ENCODE measurements at places on chromosomes 11 and 22.

DNA sequence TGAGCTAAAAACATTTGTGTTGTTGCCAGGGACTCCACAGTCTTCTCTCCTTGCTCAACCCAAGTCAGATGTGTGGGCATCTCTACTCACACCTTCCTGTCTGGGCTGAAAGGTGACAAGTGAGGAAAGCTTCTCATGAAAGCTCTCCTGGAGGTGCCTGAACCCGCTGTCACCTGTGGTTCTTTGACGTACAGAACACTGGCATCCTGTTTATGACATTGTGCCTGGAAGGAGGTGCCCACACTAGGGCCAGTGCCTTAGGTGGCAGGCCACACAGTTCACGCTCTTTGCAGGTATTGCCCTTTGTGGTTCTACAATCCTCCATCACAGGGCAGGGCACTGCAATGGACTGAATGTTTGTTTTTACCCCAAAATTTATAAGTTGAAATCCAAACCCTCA is 108.5 kb downstream of the CD44 start:
- H3K27me3 ChIP-seq = no peaks in the 10 kb centered on the region
- H3K4me1 ChIP-seq = peaks cover 13% of the 10 kb centered on the region
- no peak overlapping the region for H3K4me3 ChIP-seq
- no peak overlapping the region for H3K27ac ChIP-seq
- DNase-seq = no peak
- no peaks in the 10 kb centered on the region for H3K36me3 ChIP-seq

- DNase-seq = no peak
- H3K27me3 ChIP-seq = no peaks in the 10 kb centered on the region
- peaks cover 24% of the 10 kb centered on the region for H3K36me3 ChIP-seq
- peak overlapping the region; percentile 98 for H3K27ac ChIP-seq
- H3K4me3 ChIP-seq = no peak overlapping the region
Observed at GRCh38 chr11:68014947-68015447, 4.9 kb downstream of the ALDH3B1 start.

GRCh38 chr22:49462795-49463194 is 364.9 kb downstream of the BRD1 start:
- H3K4me3 ChIP-seq = no peak overlapping the region
- H3K36me3 ChIP-seq = no peaks in the 10 kb centered on the region
- no peak overlapping the region for H3K27ac ChIP-seq
- no peaks in the 10 kb centered on the region for H3K27me3 ChIP-seq

DNA sequence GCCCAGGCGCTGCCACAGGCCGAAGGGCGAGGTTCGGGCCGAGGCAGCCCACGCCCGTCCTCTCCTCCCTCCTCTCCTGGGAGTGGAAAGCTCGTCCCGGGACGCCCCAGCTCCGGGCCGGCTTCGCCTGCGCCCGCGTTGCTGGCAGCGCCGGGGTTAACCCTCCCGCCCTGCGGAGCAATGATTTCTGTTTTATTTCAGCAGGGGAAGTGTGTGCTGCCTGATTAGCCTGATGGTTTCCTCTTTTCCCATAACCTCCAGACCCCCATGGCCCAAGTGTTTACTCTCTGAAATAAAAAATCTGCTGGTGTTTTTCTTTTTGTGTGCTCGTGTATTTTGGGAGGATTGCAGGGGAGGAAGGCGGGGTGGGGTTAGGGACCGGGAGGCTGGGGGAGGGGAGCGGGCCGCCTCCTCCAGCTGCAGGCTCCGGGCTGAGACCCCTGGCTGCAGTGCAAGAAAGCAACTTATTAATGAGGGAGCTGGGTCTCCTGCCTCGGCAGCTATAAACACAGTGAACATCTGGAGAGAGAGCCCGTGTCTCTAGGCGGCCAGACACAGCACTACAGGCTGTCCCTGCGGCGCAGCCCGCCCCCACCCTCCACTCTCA is 38.6 kb downstream of the ETS1 start:
- H3K4me3 ChIP-seq = no peak overlapping the region
- H3K36me3 ChIP-seq = no peaks in the 10 kb centered on the region
- no peaks in the 10 kb centered on the region for H3K4me1 ChIP-seq

DNA sequence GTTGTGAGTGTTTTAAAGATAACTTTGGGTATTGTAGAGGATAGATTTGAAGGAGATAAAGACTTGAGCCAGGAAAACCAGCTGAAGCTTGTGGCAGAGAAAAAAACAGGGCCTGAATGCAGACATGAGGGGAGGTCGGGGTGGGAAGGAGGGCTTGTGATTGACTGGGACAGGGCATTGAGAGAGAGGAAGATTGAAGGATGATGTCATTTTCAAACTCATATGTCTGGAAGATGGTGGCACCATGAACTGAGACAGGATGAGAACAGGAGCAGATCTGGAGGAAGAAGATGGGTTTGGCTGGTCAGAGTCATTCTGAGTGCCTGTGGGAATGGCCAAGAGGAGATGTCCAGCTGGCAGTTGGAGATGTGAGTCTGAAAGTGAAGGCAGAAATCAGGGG is 14.7 kb downstream of the CSNK2A3 start:
- no peak for DNase-seq
- H3K27ac ChIP-seq = no peak overlapping the region
- no peaks in the 10 kb centered on the region for H3K4me1 ChIP-seq
- H3K36me3 ChIP-seq = no peaks in the 10 kb centered on the region
- H3K4me3 ChIP-seq = no peak overlapping the region

- H3K27me3 ChIP-seq = no peaks in the 10 kb centered on the region
- H3K27ac ChIP-seq = no peak overlapping the region
- H3K4me1 ChIP-seq = peaks cover 10% of the 10 kb centered on the region
Observed at GRCh38 chr11:6303661-6304060, 16.6 kb downstream of the CAVIN3 start.

GRCh38 chr11:128359515-128359914 is 227.8 kb downstream of the ETS1 start:
- H3K27ac ChIP-seq = peak overlapping the region; percentile 83
- no peaks in the 10 kb centered on the region for H3K36me3 ChIP-seq

DNA sequence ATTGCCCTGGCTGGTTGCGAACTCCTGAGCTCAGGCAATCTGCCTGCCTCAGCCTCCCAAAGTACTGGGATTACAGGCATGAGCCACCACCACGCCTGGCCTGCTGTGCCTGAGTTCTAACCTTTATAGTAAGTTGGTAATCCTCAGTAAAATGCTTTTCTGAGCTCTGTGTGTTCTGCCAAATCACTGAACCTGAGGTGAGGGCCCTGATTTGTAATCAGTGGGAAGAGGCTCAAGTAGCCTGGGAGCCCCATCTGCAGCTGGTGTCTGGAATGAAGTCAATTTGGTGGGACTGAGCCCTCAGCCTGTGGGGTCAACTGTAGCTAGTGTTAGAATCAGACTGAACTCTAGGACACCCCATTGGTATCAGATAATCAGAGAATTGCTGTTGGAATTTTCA is 72.6 kb upstream of the PARVG start:
- no peak overlapping the region for H3K4me3 ChIP-seq
- no peaks in the 10 kb centered on the region for H3K36me3 ChIP-seq
- H3K4me1 ChIP-seq = no peaks in the 10 kb centered on the region
- H3K27ac ChIP-seq = no peak overlapping the region
- H3K27me3 ChIP-seq = no peaks in the 10 kb centered on the region

DNA sequence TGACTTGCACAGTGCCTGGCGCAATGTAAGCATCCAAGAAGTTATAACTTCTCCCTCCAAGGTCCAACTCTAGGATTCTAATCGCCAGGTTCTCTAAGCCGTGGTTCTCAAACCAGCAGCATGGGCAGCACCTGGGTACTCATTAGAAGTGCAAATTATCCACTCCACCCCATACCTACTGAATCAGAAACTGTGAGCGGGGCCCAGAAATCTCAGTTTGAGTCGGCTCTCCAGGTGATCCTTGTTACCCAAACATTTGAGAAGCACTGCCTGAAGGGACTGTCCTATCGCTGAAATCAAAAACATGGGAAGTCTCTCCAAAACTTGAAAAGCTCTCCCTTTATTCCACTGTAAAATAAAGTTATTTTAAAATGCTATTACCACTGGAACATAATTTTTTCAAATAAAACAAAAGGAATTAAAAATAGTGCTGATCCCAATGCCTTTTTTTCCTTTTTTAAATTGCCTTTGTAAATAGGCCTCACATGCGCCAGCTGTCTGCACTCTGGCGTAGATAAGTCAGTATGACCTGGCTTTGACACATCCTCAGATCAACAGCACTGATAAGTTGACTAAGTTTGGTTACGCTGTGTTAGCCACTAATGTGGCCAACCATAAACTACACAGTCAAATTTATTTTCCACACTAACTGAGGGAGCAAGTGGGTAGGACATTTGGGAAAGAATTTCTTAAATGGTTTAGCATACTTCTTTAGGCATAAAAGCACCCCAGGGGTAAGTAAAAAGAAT is 8.4 kb upstream of the CTR9 start:
- no peak for DNase-seq
- H3K36me3 ChIP-seq = no peaks in the 10 kb centered on the region

DNA sequence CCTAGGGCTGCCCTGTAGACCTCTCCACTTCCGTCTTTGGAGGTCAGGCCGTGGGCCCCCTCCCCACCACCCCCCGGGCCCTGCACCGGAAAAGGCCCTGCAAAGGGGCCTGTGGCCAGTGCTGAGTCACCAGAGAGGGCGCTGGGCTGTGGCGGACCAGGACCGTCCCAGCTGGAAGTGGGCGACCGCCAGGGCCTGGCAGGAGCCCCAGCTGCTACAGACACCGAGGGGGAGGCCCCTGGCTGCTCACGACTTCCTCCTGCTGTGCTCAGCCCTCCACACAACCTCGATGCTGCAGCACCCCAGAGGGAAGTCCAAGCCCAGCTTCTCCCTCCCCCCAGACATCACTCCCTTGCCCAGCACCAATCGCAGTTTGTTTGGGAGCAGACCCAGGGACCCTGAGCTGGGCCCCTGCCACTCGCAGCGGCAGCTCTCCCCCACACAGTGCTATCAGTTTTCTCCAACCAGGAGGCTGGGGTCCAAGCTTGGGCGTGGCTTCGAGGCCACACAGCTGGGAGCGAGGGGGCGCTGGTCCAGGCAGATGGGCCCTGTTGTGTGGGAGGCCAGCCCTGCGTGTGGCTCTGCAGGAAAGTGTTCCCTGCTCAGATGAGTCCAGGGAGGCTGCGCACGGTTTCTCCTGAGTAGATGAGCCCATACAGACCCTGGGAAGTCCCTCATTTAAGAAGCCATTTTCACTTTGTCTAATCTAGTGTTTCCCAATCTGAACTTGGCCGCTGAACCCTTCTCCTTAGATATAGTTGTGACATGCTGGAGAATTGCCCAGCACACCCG is 5.6 kb upstream of the SH3BP1 start:
- H3K4me1 ChIP-seq = peaks cover 28% of the 10 kb centered on the region
- peaks cover 17% of the 10 kb centered on the region for H3K36me3 ChIP-seq
- H3K27me3 ChIP-seq = no peaks in the 10 kb centered on the region
- peak overlapping the region; percentile 62 for H3K27ac ChIP-seq
- DNase-seq = peak; percentile 75

- no peak overlapping the region for H3K4me3 ChIP-seq
- no peak for DNase-seq
- no peaks in the 10 kb centered on the region for H3K36me3 ChIP-seq
- no peak overlapping the region for H3K27ac ChIP-seq
Observed at GRCh38 chr11:131204282-131204681, 166.1 kb upstream of the NTM start.

DNA sequence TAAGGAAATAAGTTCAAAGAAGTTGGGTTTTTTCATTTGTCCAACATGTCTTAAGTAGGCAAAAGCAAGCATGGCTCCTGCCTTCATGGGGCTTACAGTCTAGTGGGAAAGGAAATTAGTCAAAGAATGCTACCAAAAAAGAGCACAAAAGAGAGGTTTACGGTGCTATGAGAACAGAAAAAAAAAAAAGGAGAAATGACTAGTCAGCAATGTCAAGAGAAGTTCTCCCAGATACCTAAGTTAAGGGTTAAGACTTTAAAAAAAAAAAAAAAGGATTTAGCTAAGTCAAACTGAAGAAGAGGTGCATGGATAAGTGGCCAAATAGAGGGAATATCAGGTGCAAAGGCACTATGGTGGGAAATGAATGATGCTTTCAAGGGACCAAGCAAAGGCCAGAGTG is 29.3 kb downstream of the SERGEF start:
- H3K4me1 ChIP-seq = no peaks in the 10 kb centered on the region
- no peaks in the 10 kb centered on the region for H3K27me3 ChIP-seq
- H3K36me3 ChIP-seq = peaks cover 4% of the 10 kb centered on the region
- no peak for DNase-seq
- H3K27ac ChIP-seq = no peak overlapping the region

- DNase-seq = no peak
- peaks cover 35% of the 10 kb centered on the region for H3K27me3 ChIP-seq
- no peak overlapping the region for H3K4me3 ChIP-seq
- H3K4me1 ChIP-seq = no peaks in the 10 kb centered on the region
Observed at GRCh38 chr11:19345519-19345847, 104.7 kb upstream of the E2F8 start.

DNA sequence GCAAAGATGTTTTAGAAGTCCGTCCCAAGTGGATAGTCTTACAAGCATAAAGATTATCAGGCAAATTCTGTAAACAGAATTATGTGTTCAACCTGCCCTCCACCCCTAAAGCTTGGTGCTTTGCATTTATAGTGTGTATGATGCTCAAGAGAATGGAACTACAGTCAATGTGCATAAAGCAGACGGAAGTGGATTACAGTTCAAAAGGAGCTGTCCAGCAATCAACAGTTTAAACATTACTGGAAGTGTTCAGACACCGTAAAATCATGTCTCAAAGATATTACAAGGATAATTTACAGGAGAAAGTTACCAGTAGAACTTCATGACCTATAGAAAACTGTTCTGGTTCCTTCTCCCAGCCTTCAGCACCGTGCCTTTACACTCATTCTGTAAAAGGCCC is 1.0 kb downstream of the RIC3 start:
- no peaks in the 10 kb centered on the region for H3K4me1 ChIP-seq
- H3K36me3 ChIP-seq = no peaks in the 10 kb centered on the region
- H3K27me3 ChIP-seq = peaks cover 7% of the 10 kb centered on the region
- no peak for DNase-seq

DNA sequence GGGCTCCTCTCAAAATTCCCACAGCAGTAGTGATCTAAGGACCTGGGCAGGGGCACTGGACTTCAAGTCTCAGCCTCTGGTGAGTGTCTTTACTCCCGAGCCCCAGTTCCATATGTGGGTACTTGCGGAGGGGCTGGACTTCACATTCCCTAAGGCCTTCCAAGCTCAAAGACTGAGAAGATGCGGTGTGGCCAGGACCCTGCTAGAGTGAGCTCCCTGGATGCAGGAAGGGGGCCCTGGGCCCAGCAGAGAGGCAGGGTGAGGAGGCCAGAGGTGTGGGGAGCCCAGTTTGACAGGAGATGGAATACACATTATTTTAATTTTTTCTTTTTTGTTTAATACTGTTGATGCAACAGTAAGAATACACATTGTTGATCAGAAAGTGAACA is 83.7 kb downstream of the IGLL1 start:
- H3K4me1 ChIP-seq = no peaks in the 10 kb centered on the region
- no peaks in the 10 kb centered on the region for H3K36me3 ChIP-seq
- H3K4me3 ChIP-seq = no peak overlapping the region
- no peak for DNase-seq
- H3K27me3 ChIP-seq = no peaks in the 10 kb centered on the region

DNA sequence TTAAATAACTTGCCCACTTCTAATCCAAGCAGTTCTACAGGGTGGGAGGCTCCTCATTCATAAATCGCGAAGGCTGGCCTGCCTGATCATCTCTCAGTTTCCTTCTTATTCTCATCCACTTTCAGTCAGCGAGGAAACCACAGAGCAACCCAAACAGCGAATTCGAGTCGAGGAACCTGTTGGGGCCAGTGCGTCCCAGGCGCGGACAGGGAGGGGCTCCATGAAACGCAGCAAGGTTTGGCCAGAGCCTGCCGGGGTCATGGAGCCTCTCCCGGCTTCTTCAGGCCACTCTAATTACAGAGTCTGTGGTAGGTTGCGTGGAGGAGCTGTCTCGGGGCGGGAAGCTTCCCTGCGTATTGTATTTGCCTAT is 741 bp upstream of the NAV2 start:
- DNase-seq = no peak
- peak overlapping the region; percentile 64 for H3K4me3 ChIP-seq
- H3K36me3 ChIP-seq = 0 out of 2 replicates have a peak, but pooled peaks cover 3% of the 10 kb centered on the region
- H3K27ac ChIP-seq = peak overlapping the region; percentile 91

All from SJSA1 (cell line).